ENCODE measurements at places on chromosomes 1 and 21.

- DNase-seq: no peak
Measured at GRCh38 chr1:207840380-207840779, 70.5 kb downstream of the CD34 start.

GRCh38 chr1:184545601-184546000 is 158.8 kb downstream of the C1orf21 start:
- DNase-seq: no peak

GRCh38 chr1:116203920-116204319 is 92.7 kb downstream of the MAB21L3 start:
- DNase-seq: no peak

- no peak for DNase-seq
Measured at GRCh38 chr1:219000631-219001030, 173.0 kb upstream of the LYPLAL1 start.

- no peak for DNase-seq
Measured at GRCh38 chr1:189312499-189312898, 1165.2 kb downstream of the BRINP3 start.

GRCh38 chr1:245956225-245956624 is 550.9 kb downstream of the SMYD3 start:
- no peak for DNase-seq

DNA sequence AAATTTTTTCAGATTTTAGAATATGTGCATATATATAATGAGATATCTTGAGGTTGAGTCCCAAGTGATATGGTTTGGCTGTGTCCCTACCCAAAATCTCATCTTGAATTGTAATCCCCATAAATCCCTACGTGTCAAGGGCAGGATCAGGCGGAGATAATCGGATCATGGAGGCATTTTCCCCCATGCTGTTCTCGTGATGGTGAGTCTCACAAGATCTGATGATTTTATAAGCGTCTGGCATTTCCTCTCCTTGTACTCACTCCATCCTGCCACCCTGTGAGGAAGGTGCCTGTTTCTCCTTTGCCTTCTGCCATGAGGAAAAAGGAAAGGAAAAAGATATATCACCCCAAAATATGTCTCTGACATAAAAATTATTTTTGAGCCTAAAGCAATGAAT is 64.6 kb downstream of the TOR3A start:
- no peak for DNase-seq

GRCh38 chr21:39867198-39867650 is at the start of gene PCP4:
Gene PCP4, plus strand, starts transcription at chr21:39867438. Its CDS starts 64 bp downstream, at chr21:39867502.
- DNase-seq: no peak

Data from mesenteric fat pad (tissue), 1 donor.